ENCODE measurements at places on chromosomes 1 and 21.

DNA sequence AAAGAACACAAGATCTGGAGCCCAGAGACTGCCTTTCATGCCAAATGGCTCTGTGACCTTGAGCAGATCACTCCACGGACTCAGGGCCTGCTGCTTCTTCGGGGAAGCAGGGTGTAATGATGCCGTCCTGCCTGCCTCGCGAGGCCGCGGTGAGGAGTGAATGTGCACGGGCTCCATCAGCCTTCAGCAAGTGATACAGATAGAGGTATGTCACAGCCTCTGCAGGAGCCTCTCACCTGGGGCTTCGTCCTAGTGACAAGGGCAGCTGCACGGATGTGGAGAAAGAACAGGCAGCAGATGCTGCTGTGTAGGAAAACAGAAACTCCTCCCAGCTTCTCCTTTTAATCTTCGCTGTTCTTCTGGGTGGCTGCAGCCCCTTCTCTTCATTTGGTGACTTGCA lies 127.5 kb downstream of the KCNN3 start:
- DNase-seq = no peak

GRCh38 chr1:93617670-93618499 lies 63.8 kb downstream of the BCAR3 start:
- no peak for DNase-seq

DNA sequence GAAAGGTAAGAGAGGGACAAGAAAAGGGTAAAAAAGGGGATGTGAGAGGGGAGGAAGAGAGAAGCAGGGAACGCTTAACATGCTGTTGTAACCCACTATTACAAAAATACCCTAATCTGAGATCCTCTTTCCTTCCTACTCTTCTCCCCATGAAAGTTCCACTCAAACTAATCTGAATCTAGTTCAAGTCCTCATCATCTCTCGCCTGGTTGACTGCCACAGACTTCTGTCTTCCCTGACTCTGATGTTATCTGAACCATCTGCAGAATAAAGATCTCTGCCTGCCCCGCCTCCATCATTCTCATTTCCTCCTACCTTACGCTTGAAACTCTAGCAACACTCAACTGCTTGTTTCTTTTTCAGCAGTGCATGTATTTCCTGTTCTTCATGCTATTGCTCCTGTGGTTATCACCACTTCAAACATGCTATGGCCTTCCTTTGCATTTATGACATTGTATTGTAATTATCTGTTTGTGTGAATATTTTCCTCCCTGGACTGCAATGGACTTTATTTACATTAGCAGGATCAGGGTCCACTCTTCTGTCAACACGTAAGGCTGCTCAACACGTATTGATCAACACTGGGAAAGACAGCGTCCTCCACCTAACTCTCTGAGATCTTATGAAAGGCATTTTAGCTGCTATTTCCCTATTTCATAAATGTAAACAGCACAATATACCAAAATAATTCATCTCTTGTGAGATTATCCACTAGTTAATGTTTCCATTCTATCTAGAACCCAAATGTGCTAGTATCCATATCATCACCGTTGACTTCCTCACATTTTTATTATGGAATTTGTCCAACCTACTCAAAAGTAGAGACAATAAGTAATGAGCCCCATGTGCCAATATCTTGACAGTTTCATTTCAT lies 215.5 kb upstream of the USP25 start:
- no peak for DNase-seq

DNA sequence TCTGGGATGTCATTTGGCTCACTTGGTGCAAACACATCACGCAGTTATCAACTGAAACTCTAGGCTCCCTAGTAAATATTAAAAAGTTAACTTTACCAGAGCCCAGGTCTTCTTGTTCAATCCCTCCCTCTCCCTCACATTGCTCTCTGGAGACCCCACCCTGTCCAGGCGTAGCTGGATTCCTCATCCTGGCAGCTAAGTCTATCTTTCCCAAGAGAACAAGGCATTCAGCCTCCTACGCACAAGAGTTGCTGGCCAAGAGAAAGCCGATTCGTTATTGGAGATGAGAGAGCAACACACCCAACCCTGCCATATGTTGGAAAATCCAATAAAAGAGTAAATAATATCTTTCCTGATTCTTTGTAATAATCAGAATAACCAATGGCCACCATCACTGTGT lies 117.9 kb downstream of the SLC30A10 start:
- no peak for DNase-seq

GRCh38 chr1:178151831-178152230 lies 57.9 kb downstream of the RASAL2 start:
- DNase-seq = no peak

DNA sequence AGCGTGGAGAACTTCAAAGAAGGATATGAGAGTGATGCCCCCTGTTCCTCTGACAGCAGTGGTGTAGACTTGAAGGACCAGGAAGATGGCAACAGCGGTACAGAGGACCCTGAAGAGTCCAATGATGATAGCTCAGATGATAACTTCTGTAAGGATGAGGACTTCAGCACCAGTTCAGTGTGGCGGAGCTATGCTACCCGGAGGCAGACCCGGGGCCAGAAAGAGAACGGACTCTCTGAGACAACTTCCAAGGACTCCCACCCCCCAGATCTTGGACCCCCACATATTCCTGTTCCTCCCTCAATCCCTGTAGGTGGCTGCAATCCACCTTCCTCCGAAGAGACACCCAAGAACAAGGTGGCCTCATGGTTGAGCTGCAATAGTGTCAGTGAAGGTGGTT lies 14.0 kb downstream of the CERS2 start:
- no peak for DNase-seq

- DNase-seq = no peak
Measured at GRCh38 chr1:91857557-91858239, 28.3 kb downstream of the TGFBR3 start.
